ENCODE measurements at places on chromosomes 11 and 22. TPM values are rescaled to one million over a fixed set of nuclear protein-coding genes. Genes with fewer than 3 reads are reported as not detected.
A peak's percentile ranks its signal among the peaks of the same experiment; 100 is the strongest.

Gene SRRD
- 18.1 TPM for total RNA-seq

Gene SCUBE2
- total RNA-seq, result 7.1 TPM

Gene ACR
- 0.62 TPM for total RNA-seq

Gene HEPHL1
- total RNA-seq, result not detected

Gene OR5B2
- total RNA-seq, result not detected

Gene SSTR3
- total RNA-seq, result not detected

Gene SPATA19
- not detected for total RNA-seq

Gene KAT5
- total RNA-seq, result 82.6 TPM

Gene P2RY2
- total RNA-seq, result 6.5 TPM

Gene CBL
- 39.0 TPM for total RNA-seq

Gene OR8A1
- total RNA-seq, result not detected

Gene P2RX6
- 2.1 TPM for total RNA-seq

Gene BLID
- total RNA-seq, result 0.62 TPM

Gene MS4A6A
- 176 TPM for total RNA-seq

DNA sequence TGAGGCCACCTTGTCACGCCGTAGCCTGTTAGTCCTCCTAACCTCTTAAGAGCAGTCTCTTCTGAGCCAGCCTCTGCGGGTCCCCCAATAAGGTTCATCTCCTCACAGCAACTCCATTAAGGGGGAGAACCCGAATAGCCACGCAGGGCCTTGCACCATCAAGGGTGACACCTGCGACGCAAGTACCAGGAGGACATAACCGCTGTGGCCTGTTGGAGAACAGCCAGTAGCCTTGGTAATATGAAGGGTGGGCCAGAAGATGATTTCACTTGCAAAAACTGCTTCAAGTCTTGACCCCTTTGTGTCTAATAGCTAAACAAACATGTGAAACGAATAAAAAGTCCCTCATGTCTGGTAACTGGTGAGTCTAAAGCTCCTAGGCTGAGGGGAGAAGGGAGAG is 14.8 kb downstream of the ARFGAP2 start:
- no peak overlapping the region for H3K4me3 ChIP-seq
- peaks cover 58% of the 10 kb centered on the region for H3K36me3 ChIP-seq
- no peaks in the 10 kb centered on the region for H3K27me3 ChIP-seq
- no peaks in the 10 kb centered on the region for H3K4me1 ChIP-seq
- no peak for DNase-seq
- H3K27ac ChIP-seq, result no peak overlapping the region

GRCh38 chr11:5007561-5007960 is 12.9 kb downstream of the OR51L1 start:
- no peak for DNase-seq
- H3K27ac ChIP-seq, result no peak overlapping the region
- no peaks in the 10 kb centered on the region for H3K27me3 ChIP-seq
- H3K36me3 ChIP-seq, result no peaks in the 10 kb centered on the region

DNA sequence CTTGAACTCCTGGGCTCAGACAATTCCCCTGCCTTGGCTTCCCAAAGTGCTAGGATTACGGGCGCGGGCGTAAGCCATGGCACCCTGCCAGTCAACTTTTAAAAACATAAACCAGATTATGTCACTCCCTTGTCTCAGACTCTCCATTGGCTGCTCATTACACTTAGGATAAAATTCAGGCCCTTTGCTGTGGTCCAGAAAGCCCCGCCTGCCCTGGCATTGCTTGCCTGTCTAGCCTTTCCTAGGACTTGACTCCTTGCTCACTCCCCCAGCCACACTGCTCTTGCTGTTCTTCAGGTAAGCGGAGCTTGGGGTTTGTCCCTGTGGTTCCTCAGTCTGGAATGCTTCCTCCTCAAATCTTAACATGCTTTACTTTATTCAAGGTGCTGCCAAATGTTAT is 30.5 kb downstream of the DIXDC1 start:
- no peak overlapping the region for H3K27ac ChIP-seq
- H3K4me1 ChIP-seq, result no peaks in the 10 kb centered on the region
- DNase-seq, result no peak
- H3K36me3 ChIP-seq, result no peaks in the 10 kb centered on the region
- H3K4me3 ChIP-seq, result no peak overlapping the region
- H3K27me3 ChIP-seq, result no peaks in the 10 kb centered on the region

DNA sequence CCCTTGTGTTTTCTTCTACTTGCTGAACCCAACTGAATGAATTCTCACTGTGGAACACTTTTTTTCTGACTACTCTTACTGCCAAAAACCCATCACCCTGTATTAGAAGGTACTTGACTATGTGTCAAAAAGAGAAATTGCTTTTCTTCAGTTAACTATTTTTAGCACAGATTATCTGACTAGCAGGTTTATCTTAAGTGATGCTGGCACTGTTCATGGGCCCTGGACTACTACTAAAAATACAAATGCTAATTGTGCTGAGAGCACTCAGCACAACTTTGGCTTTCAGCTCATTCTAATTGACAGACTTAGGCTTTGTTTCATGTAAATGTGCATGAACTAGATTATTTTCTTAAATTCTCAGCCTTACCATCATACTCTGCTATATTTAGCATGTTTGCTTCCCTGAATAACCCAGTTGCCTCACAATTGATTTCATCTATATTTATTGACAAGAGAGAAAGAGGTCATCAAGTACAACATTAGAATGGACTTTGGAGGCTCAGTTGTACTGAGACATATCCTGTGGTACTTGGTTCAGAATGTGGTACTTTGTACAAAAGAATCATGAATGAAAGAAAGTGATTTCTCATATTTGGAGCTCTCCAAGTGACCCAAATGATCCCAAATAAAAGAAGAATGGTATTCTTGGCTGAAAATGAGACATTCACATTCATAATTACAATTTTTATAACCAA is 478.3 kb downstream of the KCNA4 start:
- no peak overlapping the region for H3K4me3 ChIP-seq
- no peaks in the 10 kb centered on the region for H3K4me1 ChIP-seq
- H3K36me3 ChIP-seq, result no peaks in the 10 kb centered on the region
- no peak overlapping the region for H3K27ac ChIP-seq

GRCh38 chr11:66281001-66281400 is 3.0 kb downstream of the CNIH2 start:
- no peak for DNase-seq
- H3K4me1 ChIP-seq, result peaks cover 20% of the 10 kb centered on the region
- H3K4me3 ChIP-seq, result no peak overlapping the region
- H3K36me3 ChIP-seq, result peaks cover 25% of the 10 kb centered on the region
- no peaks in the 10 kb centered on the region for H3K27me3 ChIP-seq
- H3K27ac ChIP-seq, result no peak overlapping the region

GRCh38 chr11:110580571-110580970 is 131.7 kb downstream of the ARHGAP20 start:
- DNase-seq, result no peak
- no peak overlapping the region for H3K4me3 ChIP-seq
- no peaks in the 10 kb centered on the region for H3K27me3 ChIP-seq
- H3K4me1 ChIP-seq, result no peaks in the 10 kb centered on the region
- peaks cover 25% of the 10 kb centered on the region for H3K36me3 ChIP-seq

- peak overlapping the region; percentile 67 for H3K4me3 ChIP-seq
- peaks cover 40% of the 10 kb centered on the region for H3K4me1 ChIP-seq
- peaks cover 17% of the 10 kb centered on the region for H3K27me3 ChIP-seq
- H3K36me3 ChIP-seq, result no peaks in the 10 kb centered on the region
- peak overlapping the region; percentile 85 for H3K27ac ChIP-seq
- peak; percentile 62 for DNase-seq
Measured at GRCh38 chr11:61828629-61829407, 718 bp downstream of the FADS2 start.

DNA sequence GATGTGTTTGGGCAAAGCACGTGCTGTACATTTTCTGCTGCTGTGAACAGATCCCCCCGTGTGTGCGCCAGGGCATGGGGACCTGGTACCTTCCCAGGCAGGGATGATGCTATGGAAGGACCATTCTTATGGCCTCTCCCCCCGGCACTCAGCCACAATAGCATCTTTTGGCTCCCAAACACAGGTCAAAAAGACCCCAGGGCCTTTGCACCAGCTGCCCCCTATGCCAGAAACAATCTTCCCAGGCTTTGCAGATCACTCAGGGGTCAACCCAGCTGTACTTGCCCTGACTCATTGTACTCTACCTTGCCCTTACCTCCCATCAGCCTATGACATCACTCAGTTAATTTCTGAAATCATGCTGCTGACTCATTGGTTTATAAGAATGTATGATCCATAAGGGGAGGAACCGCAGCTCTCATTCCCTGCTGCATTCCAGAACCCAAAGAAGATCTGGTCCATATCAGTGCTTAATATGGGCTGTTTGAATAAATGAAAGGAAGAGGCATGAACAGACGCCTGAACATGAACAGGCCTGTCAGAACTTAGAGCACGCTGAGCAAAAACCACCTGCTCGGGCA is 100.7 kb downstream of the CELSR1 start:
- no peak for DNase-seq
- peaks cover 14% of the 10 kb centered on the region for H3K36me3 ChIP-seq
- H3K27ac ChIP-seq, result no peak overlapping the region
- H3K4me1 ChIP-seq, result peaks cover 10% of the 10 kb centered on the region
- no peak overlapping the region for H3K4me3 ChIP-seq
- H3K27me3 ChIP-seq, result no peaks in the 10 kb centered on the region

- no peaks in the 10 kb centered on the region for H3K36me3 ChIP-seq
- no peaks in the 10 kb centered on the region for H3K27me3 ChIP-seq
- H3K4me1 ChIP-seq, result peaks cover 30% of the 10 kb centered on the region
- H3K27ac ChIP-seq, result peak overlapping the region; percentile 90
Measured at GRCh38 chr11:13462311-13462900, 616 bp downstream of the BTBD10 start.

GRCh38 chr11:65719871-65720210 is 757 bp downstream of the RNASEH2C start:
- DNase-seq, result peak; percentile 49
- H3K27me3 ChIP-seq, result no peaks in the 10 kb centered on the region
- peaks cover 49% of the 10 kb centered on the region for H3K36me3 ChIP-seq
- peaks cover 23% of the 10 kb centered on the region for H3K4me1 ChIP-seq

GRCh38 chr11:78796956-78797355 is 222.3 kb upstream of the NARS2 start:
- H3K4me1 ChIP-seq, result peaks cover 50% of the 10 kb centered on the region
- no peak overlapping the region for H3K4me3 ChIP-seq
- no peak for DNase-seq
- H3K27ac ChIP-seq, result no peak overlapping the region
- no peaks in the 10 kb centered on the region for H3K36me3 ChIP-seq
- no peaks in the 10 kb centered on the region for H3K27me3 ChIP-seq

DNA sequence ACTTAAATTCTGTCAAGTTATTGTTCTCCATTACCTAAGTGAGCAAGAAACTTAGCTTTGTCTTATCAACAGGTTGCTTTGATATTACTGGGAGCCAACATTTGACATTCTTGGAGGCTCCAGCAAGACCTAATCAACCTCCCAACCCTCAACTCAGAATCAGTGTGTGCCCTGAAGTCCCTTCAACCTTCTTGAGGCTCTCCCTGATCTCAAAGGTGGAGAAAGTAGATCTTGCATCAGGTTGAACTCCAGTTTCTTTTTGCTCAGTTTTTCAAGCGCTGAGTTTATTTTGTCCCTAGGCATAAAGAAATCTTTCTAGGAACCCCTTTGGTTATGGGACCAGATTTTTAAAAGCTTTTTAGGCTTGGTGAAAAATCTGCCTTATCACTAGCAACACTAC is 1.4 kb downstream of the FAM111A start:
- H3K27ac ChIP-seq, result peak overlapping the region; percentile 96
- H3K27me3 ChIP-seq, result no peaks in the 10 kb centered on the region
- DNase-seq, result no peak
- H3K36me3 ChIP-seq, result peaks cover 22% of the 10 kb centered on the region

DNA sequence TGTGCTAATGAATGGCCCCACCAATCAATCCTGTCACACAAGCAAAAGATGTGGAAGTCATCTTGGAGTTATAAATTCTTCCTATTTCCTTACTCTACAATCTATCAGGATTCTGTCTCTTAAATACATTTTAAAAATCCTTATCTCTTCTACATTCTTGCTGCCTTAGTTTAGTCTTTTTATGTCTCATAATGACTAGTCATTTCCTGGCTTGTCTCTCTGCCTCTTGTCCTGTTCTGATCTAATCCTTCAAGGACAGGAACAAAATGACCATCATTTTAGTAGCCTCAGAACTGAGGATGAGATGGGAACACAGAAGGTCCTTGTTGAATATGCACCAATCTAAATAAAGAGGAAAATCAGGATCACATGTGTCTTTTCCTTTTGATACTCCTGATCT is 56.6 kb upstream of the LIN7C start:
- H3K27ac ChIP-seq, result no peak overlapping the region
- DNase-seq, result no peak
- H3K4me1 ChIP-seq, result no peaks in the 10 kb centered on the region
- H3K27me3 ChIP-seq, result no peaks in the 10 kb centered on the region

- peaks cover 11% of the 10 kb centered on the region for H3K4me1 ChIP-seq
- H3K27me3 ChIP-seq, result peaks cover 68% of the 10 kb centered on the region
- no peaks in the 10 kb centered on the region for H3K36me3 ChIP-seq
- peak overlapping the region; percentile 42 for H3K4me3 ChIP-seq
- H3K27ac ChIP-seq, result no peak overlapping the region
- peak; percentile 76 for DNase-seq
Measured at GRCh38 chr11:61509043-61510029, 787 bp downstream of the LRRC10B start.

DNA sequence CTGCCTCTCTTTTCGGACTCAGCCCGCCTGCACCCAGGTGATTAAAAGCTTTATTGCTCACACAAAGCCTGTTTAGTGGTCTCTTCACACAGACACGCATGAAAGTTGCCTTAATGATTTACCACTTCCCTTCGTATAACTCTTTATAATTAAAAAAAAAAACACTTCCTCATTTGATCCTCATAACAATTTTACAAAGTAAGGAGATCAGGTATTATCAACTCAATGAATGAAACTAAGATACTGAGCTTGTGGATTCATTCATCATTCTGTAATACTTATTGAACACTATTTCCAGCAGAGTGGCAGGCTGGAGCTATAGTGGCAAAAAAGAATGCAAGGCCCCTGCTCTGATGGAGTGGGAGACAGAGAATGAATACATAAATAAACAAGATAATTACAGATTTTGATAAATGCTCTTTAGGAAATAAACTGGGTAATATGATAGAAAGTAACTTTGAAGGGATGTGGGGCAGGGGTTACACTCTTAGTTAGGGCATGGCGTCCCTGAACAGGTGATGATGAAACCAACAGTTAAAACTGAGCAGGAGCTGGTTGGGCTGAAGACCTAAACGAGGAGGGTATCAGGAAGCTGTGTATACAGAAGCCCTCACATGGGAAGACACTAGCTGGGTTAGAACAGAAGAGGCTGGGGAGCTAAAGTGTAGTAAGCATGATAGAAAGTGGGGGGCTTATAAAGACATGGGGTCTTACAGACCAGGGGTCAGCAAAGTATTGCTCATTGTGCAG is 5.4 kb upstream of the CRTAM start:
- no peak overlapping the region for H3K27ac ChIP-seq
- H3K4me1 ChIP-seq, result no peaks in the 10 kb centered on the region
- no peak for DNase-seq
- H3K27me3 ChIP-seq, result no peaks in the 10 kb centered on the region
- no peaks in the 10 kb centered on the region for H3K36me3 ChIP-seq

- H3K27me3 ChIP-seq, result peaks cover 41% of the 10 kb centered on the region
- no peaks in the 10 kb centered on the region for H3K36me3 ChIP-seq
- H3K27ac ChIP-seq, result no peak overlapping the region
- no peak overlapping the region for H3K4me3 ChIP-seq
Measured at GRCh38 chr11:46330563-46331281, 16.5 kb upstream of the DGKZ start.

- H3K36me3 ChIP-seq, result no peaks in the 10 kb centered on the region
- H3K4me1 ChIP-seq, result no peaks in the 10 kb centered on the region
- H3K4me3 ChIP-seq, result no peak overlapping the region
- no peak overlapping the region for H3K27ac ChIP-seq
- H3K27me3 ChIP-seq, result no peaks in the 10 kb centered on the region
Measured at GRCh38 chr11:56543739-56544138, 682 bp upstream of the OR5M11 start.

GRCh38 chr22:44689173-44689572 is 12.8 kb upstream of the PRR5 start:
- H3K27me3 ChIP-seq, result peaks cover 3% of the 10 kb centered on the region
- peaks cover 10% of the 10 kb centered on the region for H3K4me1 ChIP-seq
- H3K4me3 ChIP-seq, result no peak overlapping the region
- no peaks in the 10 kb centered on the region for H3K36me3 ChIP-seq
- no peak overlapping the region for H3K27ac ChIP-seq

Data from lower lobe of right lung (tissue), 2 donors.